ENCODE measurements at places on chromosomes 1 and 21.

DNA sequence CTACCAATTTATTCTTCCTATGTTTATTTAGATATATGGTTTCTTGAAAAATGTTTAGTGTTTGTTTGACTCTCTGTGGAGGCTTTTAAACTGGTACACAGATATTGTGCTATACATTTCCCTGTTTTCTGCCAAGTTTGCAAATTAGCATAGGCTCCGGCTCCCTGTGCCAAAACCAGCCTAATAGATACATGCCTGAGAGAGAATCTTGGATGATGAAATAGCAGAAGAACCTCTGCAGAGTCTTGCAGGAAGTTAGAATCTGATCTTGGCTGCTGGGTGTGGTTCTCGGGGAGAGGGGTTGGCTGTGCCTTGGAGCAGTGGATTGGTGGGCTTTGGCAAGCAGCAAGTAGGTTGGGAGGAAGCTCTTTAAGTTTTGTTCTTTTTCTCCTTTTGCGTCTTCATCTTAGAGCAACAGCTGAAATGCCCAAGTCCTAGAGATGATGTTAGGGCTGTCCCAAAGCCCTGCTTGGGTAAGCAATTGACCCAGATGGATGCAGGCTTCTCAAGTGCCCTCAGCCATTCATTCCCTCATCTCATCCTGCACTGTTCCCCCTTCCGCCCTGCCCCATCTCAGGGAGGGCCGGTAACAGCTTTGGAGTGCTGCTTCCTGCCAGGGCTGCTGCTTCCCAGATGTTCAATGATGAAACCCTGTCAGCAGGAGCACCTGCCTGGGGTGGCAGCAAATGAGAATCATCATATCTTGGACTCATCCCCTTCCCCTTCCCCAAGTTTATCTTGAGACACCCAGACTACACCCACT is 9.3 kb downstream of the PLA2G2A start:
- DNase-seq: no peak
- no peak overlapping the region for H3K27ac ChIP-seq
- no peaks in the 10 kb centered on the region for H3K4me1 ChIP-seq
- no peak overlapping the region for H3K4me3 ChIP-seq
- peaks cover 4% of the 10 kb centered on the region for H3K36me3 ChIP-seq
- H3K27me3 ChIP-seq: no peaks in the 10 kb centered on the region

DNA sequence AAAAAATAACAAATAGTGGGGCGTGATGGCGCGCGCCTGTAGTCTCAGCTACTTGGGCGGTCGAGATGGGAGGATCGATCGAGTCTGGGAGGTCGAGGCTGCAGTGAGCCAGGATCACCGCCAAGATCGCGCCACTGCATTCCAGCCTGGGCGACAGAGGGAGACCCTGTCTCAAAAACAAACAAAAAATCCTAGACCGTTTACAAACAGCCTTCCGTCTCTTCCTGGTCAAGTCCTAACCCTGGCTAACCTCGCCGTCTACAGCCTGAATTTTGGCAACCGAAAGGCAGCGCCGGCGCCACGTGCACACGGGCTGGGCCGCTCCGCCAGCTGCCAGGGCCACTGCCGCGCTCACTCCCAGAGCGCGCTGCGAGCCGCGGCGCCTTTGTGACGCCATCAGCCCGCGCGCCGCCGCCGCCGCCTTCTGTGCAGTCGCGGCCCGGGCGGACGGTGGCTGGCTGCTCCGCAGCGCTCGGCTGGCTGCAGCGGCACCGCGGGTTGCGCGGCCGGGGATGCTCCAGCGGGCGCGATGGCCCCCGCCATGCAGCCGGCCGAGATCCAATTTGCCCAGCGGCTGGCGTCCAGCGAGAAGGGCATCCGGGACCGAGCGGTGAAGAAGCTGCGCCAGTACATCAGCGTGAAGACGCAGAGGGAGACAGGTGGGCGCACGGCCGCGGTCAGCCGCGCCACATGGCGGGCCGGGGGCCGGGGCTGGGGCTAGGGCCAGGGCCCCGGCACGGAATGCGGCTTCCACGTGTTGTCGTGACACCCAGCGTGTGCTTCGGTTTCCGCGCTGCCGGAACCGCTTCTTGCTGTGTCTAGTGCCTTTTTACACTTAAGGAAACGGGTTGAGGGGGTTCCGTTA is at the start of the genes HSF2BP and RRP1B:
Gene HSF2BP (minus strand): TSS at position 353 of the 865 bp plus-strand sequence. CDS start 1,392 bp downstream, outside the sequence.
Gene RRP1B (plus strand): TSS at position 425 of the 865 bp plus-strand sequence. CDS start 105 bp downstream, at position 530.
- peak within 1 kb of the TSS; percentile 98 for H3K4me3 ChIP-seq
- no peaks in the 10 kb centered on the region for H3K4me1 ChIP-seq
- peak; percentile 84 for DNase-seq
- H3K27me3 ChIP-seq: no peaks in the 10 kb centered on the region

DNA sequence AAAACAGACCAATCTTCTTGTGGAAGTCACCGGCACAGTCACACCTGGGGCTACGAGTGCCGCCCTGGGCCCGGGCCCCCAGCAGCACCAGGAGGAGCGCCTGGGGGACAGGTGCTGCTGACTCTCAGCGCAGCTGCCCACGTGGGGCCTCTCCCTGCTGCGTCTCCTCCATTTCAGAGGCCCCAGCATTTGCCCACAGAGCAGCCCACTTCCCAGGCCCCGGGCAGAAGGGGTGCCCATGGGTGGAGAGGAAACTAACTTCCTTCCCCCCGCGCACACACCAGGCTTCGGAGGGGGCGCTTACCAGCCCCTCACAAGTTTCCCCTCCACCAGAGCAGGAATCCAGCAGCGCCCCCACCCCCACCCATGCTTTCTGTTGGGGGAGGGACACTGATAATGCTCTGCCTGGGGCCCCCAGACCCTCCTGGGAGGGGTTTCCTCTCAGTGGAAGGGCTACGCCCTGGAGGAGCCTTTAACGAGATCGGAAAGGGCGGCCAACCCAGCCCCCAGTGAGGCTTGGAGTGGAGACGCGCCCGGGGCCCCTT is 440 bp downstream of the TNFRSF25 start:
- no peak for DNase-seq
- H3K27me3 ChIP-seq: no peaks in the 10 kb centered on the region
- peaks cover 8% of the 10 kb centered on the region for H3K36me3 ChIP-seq
- no peaks in the 10 kb centered on the region for H3K4me1 ChIP-seq

- H3K36me3 ChIP-seq: no peaks in the 10 kb centered on the region
- H3K4me1 ChIP-seq: no peaks in the 10 kb centered on the region
- no peaks in the 10 kb centered on the region for H3K27me3 ChIP-seq
- no peak overlapping the region for H3K27ac ChIP-seq
- H3K4me3 ChIP-seq: no peak overlapping the region
Measured at GRCh38 chr1:22171951-22172715, 29.2 kb upstream of the WNT4 start.

DNA sequence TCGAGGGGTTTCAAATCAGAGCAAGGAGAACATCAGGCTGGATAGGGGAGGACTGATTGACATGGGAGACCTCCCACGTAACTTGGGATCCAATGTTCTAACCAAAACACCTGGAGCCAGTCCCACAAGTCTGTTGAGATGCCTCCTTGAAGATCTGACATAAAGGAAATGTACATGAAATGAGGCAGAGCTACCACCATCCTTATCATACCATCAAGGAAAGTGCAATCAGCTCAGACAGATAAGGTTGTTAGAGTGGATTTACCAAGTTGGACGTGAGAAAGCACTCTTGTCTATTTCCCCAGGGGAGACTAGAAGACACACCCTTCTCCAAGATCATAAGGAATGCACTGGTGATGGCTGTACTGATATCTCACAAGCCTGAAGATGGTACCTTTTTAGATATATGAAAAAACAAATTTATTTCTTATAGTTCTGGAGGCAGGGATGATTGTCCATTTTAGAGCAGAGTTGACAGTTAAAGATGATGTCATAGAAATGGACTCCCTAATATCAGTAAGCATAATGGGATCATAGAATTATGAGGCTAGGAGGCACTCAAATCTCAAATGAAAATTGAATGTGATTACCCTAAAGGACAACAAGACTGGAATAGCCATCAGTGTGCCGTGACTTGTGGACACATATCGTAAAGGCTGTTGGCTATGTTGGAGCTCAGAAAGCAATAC is 129.1 kb upstream of the RAB4A start:
- no peak for DNase-seq
- H3K27me3 ChIP-seq: no peaks in the 10 kb centered on the region
- H3K27ac ChIP-seq: no peak overlapping the region

GRCh38 chr1:56218023-56218422 is 361.3 kb downstream of the PLPP3 start:
- H3K4me1 ChIP-seq: no peaks in the 10 kb centered on the region
- no peak for DNase-seq
- H3K27me3 ChIP-seq: no peaks in the 10 kb centered on the region
- H3K27ac ChIP-seq: no peak overlapping the region
- no peaks in the 10 kb centered on the region for H3K36me3 ChIP-seq

GRCh38 chr1:98336472-98337083 is 324.9 kb upstream of the SNX7 start:
- H3K4me1 ChIP-seq: no peaks in the 10 kb centered on the region
- no peaks in the 10 kb centered on the region for H3K27me3 ChIP-seq
- no peak overlapping the region for H3K27ac ChIP-seq
- DNase-seq: no peak

GRCh38 chr1:67211589-67212563 is 45.6 kb downstream of the IL23R start:
- no peak for DNase-seq
- H3K36me3 ChIP-seq: no peaks in the 10 kb centered on the region
- no peak overlapping the region for H3K4me3 ChIP-seq
- no peaks in the 10 kb centered on the region for H3K4me1 ChIP-seq
- H3K27me3 ChIP-seq: no peaks in the 10 kb centered on the region

DNA sequence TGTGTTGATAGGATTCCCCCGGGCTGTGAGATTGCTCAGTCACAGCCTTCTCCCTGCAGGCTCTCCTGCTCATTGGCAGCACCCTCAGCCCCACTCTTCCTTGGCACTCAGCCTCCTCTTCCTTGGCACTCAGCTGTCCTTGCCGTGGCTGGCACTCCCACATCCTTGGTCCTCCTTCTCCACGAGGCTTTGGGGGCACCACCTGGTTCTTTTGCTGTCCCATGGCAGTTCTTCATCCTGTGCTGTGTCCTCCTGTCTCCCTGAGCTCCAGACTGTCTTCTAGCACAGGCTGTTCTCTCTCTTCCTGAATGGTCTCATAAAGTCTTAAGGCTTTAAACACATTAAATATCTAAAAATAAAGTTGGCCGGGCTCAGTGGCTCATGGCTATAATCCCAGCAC is 27.0 kb downstream of the PKNOX1 start:
- no peaks in the 10 kb centered on the region for H3K4me1 ChIP-seq
- peaks cover 59% of the 10 kb centered on the region for H3K36me3 ChIP-seq
- no peak for DNase-seq
- no peak overlapping the region for H3K27ac ChIP-seq

- DNase-seq: peak; percentile 14
- peaks cover 3% of the 10 kb centered on the region for H3K36me3 ChIP-seq
- H3K27ac ChIP-seq: no peak overlapping the region
- no peaks in the 10 kb centered on the region for H3K27me3 ChIP-seq
- peaks cover 7% of the 10 kb centered on the region for H3K4me1 ChIP-seq
Measured at GRCh38 chr1:5744341-5744740, 247.9 kb downstream of the NPHP4 start.

GRCh38 chr1:204545881-204546280 is 29.7 kb downstream of the MDM4 start:
- H3K27ac ChIP-seq: no peak overlapping the region
- no peaks in the 10 kb centered on the region for H3K27me3 ChIP-seq
- no peak for DNase-seq
- peaks cover 90% of the 10 kb centered on the region for H3K36me3 ChIP-seq
- H3K4me3 ChIP-seq: no peak overlapping the region

DNA sequence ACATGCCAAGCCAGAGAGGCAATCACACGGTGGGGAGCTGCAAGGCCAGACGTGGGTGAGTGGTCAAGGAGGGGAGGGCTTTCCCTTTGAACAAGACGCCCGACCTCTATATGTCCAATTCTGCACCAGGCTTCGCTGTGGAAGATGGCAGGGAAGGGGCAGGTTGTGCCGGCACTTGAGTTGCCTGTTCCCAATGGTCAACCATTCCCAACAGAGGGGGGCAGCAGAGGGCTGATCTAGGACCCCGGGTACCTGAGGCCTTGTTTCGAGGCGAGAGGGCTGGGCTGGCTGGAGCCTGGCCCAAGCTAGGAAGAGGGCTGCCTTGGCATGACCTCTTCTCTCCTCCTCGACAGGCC is 64.9 kb downstream of the TMEM53 start:
- H3K4me1 ChIP-seq: peaks cover 2% of the 10 kb centered on the region
- H3K4me3 ChIP-seq: no peak overlapping the region
- H3K27ac ChIP-seq: no peak overlapping the region
- H3K27me3 ChIP-seq: no peaks in the 10 kb centered on the region
- DNase-seq: peak; percentile 88
- H3K36me3 ChIP-seq: no peaks in the 10 kb centered on the region

GRCh38 chr1:153616144-153616916 is at the start of gene S100A14:
Gene S100A14 (minus strand): TSS chr1:153616325. CDS start chr1:153615858, 467 bp downstream.
- H3K36me3 ChIP-seq: peaks cover 5% of the 10 kb centered on the region
- H3K27me3 ChIP-seq: no peaks in the 10 kb centered on the region

DNA sequence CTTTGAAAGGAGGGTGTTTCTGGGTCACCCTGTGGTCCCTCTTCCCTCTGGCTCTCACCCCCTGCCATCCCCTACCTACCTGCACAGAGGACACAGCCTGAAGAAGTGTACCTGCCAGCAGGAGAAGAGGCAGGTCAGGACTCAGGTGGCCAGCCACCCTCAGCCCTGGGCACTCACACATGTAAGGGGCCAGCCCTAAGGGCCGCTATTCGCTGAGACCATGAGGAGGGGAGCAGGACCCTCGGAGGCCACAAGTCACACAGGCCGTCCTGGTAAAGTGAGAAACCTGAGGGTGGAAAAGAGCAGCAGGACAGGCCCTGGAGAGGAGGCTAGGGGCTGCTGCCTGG is 1.2 kb downstream of the ZNF692 start:
- H3K27ac ChIP-seq: no peak overlapping the region
- no peaks in the 10 kb centered on the region for H3K4me1 ChIP-seq

- no peak overlapping the region for H3K27ac ChIP-seq
- DNase-seq: peak; percentile 44
- no peak overlapping the region for H3K4me3 ChIP-seq
- no peaks in the 10 kb centered on the region for H3K36me3 ChIP-seq
- H3K27me3 ChIP-seq: no peaks in the 10 kb centered on the region
Measured at GRCh38 chr1:38929476-38929875, 12.2 kb downstream of the RHBDL2 start.

- H3K27ac ChIP-seq: no peak overlapping the region
- no peaks in the 10 kb centered on the region for H3K27me3 ChIP-seq
- H3K4me3 ChIP-seq: no peak overlapping the region
- DNase-seq: no peak
Measured at GRCh38 chr1:175037416-175037815, 14.2 kb upstream of the MRPS14 start.

- H3K36me3 ChIP-seq: peaks cover 16% of the 10 kb centered on the region
- no peaks in the 10 kb centered on the region for H3K27me3 ChIP-seq
- H3K4me1 ChIP-seq: no peaks in the 10 kb centered on the region
- DNase-seq: no peak
- no peak overlapping the region for H3K27ac ChIP-seq
- no peak overlapping the region for H3K4me3 ChIP-seq
Measured at GRCh38 chr1:88888750-88889149, 2.6 kb downstream of the GTF2B start.

Data from H9 (cell line).